Kidney glomerular epithelial cell (primary cell): ENCODE measurements at places on chromosomes 16 and 17.

DNA sequence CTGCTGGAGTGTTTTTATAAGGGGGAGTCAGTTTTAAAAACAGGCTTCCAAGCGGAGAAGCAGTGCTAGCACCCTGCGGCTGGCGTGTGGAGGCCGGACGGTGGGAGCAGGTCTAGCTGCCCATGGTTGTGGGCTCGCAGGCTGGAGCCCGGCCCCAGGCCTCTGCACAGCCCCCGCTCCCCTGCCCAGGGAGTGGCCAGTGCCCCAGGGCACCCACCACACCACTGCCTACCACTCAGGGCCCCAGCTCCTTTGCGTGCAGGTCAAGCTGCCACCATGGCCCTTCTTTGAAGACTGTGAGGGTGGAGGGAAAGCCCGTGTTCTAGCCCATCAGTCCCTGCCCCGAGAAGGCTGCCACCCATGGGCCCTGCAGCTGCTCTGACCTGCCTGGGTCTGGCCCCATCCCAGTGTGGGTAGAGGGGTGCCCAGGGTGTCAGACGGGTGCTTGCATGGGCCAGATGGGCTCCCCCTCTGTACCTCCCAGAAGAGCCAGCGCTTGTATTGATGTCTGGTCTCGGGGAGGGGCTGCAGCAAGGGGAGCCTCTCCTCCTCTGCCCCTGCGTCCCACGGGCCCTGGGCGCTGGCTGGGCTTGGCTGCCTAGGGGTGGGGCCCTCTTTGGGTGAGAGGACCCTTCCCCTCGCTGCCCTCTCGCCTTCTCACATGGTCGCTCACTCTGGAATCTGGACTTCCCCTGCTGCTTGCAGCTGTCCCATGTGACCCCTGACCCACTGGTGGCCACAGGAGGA, 1.5 kb upstream of the NUDT16L1 start:
- DNase-seq: no peak

- no peak for DNase-seq
These were observed 10.8 kb downstream of the MAP2K3 start for GRCh38 chr17:21295036-21295952.

DNA sequence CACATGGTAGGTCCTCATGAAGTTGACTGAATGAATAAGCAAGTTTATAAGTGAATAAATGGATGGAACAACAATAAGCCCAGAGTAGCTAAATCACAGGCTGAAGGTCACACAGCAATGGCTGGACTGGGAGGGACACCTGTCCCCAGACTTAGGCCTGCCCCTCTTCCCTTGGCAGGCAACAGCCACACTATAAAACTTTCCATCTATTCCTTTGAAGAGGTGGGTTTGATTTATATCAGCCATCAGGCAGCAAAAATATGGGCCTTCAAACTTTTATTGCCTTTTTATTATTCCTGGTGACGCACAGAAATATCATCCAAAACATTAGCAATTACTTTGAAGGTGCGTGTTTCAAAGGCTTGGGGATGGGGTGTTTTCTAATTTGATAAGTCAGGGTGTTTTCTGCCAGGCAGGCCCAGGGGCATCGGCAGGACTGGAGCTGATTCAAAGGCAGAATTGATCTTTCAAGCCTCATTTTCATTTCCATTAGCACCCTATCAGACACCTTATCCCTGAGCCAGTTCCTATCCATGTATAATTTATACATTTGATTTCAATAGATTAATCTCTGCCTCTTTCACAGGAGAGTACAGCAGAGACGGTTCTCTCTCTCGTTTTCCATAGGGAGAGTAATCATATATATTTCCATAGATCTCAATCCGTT, 67.2 kb upstream of the LYRM9 start:
- no peak for DNase-seq

DNA sequence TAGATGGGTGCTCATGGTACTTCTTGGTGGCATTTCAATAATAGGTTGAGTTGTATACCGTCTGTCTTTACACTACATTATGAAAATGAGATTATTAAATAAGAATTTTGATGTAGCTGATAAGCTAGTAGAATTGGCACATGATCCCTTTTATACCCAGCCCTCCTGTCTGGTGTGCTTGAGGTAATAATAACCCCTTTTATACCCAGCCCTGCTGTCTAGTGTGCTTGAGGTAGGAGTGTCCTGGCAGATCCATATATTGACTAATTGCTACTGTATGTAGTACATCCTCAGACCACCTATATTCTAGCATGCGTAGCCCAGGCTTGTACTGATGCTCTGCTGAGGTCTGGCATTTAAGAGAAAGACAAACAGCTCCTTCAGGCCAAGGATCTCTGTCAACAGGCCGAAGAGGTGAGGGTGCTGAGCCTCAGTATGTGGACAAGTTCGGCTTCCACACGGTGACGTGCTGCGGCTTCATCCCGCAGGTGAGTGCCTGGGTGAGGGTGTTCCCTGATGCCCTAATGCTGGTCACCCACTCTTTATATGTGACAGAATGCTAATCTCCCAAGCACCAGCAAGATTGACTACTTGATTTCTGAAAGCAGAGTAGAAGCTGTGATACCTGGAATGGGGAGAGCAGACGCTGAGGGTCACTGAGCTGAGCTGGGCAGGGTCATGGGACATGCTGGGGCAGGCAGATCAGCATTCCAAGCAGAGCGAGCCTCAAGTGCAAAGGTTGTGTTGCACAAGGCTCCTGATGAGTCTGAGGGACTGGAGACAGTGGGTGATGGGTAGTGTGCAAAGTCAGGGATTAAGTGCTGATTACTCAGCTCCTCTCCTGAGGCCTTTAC, 5.7 kb downstream of the FN3K start:
- no peak for DNase-seq

DNA sequence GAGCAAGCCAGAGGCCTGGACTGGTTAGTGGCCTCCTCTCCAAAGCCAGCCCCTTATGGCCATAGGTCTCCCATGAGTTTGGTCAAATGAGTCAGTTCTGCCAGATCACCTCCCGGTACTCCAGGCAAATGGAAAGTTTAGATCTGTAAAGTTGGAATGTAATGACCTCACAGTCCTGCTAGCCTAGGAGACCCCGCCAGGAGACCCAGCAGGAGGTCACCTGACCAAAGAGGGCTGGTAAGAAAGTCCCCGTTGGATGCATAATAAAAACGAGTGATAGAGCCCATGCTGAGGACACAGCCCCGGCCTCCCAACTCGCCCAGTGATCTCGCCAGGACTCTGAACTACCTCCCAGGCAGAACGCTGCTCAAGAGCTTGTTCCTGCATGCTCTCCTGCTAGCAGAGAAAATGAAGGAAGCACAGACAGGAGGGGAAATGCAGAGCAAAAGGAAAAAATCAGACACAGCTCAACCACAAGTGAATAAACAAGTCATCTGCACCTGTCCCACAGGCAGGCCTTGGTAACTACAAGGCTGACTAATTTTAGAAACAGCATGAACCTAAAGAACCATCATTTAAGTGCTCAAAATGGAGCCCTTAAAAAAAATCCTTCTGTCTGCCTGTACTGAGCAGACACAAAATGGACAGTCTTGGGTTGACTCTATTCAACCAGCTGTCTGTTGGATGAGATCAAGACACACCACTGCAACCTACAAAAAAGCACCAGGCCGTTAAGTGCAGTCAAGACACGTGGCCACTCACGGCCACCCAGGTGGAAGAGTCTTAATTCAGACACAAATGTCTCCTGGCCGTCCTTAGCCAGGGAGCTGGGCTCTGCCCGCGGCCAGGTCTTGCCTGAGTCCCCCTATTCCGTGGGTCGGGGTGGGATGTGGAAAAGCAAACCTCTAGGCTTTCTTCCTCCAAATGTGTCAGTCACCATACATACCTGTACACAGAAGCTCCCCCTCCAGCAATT, 9.2 kb downstream of the CDIP1 start:
- no peak for DNase-seq
